Effector memory CD4-positive, alpha-beta T cell (primary cell): ENCODE measurements at places on chromosomes 13 and 19.

DNA sequence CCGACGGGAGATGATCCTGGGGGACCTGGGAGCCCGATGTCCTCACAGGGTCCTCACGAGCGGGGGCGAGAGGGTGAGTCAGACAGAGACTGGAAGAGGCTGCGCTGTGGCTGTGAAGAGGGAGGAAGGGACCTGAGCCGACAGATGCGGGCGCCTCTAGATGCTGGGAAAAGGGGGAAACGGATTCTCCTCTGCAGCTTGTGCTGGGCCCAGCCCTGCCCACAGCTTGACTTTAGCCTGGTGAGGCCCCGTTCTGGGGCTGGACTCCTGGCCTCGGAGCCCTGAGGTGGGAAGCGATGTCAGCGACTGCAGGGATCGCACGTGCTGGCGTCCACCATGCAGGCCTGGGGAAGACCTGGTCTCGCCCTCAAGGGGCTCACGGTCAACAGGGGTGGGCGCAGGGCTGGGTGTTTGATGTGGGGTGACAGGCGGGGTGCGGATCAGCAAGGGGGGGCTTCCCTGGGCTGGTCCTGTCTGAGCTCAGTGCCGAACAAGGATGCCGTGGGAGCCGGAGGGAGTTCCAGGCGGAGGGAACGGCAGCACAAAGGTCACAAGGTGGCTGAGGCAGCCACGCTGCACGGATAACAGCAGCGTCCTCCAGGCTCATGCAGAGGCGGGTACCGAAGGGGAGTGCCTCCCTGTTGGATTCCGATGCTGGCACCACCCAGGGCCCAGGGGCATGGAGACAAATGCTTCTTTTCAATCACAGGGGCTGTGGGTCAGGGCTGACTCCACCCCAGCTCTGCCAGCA, 31.8 kb downstream of the PIP5K1C start:
- H3K4me1 ChIP-seq = peaks cover 17% of the 10 kb centered on the region
- no peak for DNase-seq
- H3K27ac ChIP-seq = no peak overlapping the region
- H3K36me3 ChIP-seq = peaks cover 10% of the 10 kb centered on the region

DNA sequence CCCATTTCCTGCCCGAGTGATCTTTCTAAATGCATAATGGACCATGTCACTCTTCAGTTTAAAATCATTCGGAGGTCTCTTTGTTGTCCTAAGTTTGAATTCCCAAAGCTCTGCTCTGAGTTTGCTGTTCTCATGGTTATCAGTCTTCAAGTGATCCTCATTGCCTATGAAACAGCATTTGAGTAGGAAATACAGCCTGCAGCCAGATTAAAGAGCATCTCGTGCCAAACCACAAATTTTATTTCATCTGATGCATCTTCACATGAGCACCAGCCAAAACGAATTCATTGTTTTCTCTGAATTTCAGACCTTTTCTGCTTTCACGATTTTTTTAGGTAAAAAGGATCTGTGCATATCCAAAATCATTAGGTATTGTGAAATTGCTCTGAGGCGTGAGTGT, 299.6 kb downstream of the TDRD3 start:
- no peak for DNase-seq
- no peak overlapping the region for H3K27ac ChIP-seq

GRCh38 chr13:30222254-30222653, 85.1 kb downstream of the KATNAL1 start:
- H3K27ac ChIP-seq = no peak overlapping the region
- H3K4me1 ChIP-seq = no peaks in the 10 kb centered on the region
- no peaks in the 10 kb centered on the region for H3K27me3 ChIP-seq
- no peak for DNase-seq

- H3K4me3 ChIP-seq = no peak within 1 kb of the TSS
- no peak for DNase-seq
- peaks cover 12% of the 10 kb centered on the region for H3K4me1 ChIP-seq
- H3K27me3 ChIP-seq = no peaks in the 10 kb centered on the region
- no peaks in the 10 kb centered on the region for H3K36me3 ChIP-seq
These were observed at the start of gene ASPDH for GRCh38 chr19:50513746-50514345. Gene ASPDH (minus strand): TSS chr19:50513913. CDS start chr19:50513823, 90 bp downstream.

GRCh38 chr19:10694706-10695307, 6.4 kb upstream of the QTRT1 start:
- no peak for DNase-seq
- H3K27ac ChIP-seq = no peak overlapping the region
- H3K4me1 ChIP-seq = peaks cover 11% of the 10 kb centered on the region

DNA sequence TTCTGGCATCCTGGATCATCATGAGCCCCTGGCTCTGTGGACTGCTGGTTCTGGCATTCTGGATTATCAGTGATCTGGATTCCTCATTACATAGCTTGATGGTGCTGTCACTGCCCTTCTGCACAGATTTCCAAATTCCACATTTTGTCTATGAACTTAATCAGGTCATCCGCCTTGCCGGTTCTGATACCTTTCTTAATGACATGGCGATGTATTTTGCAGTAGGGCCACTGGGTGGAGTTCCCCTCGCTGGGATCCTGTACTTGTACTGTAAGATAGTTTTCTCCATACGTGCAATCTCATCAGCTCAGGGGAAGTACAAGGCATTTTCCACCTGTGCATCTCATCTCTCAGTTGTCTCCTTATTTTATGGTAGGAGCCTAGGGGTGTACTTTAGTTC, 24.4 kb upstream of the OR7C2 start:
- H3K4me1 ChIP-seq = no peaks in the 10 kb centered on the region
- no peaks in the 10 kb centered on the region for H3K36me3 ChIP-seq
- no peak for DNase-seq
- H3K4me3 ChIP-seq = no peak overlapping the region
- H3K27me3 ChIP-seq = no peaks in the 10 kb centered on the region

GRCh38 chr13:44300895-44301638, 72.6 kb upstream of the SERP2 start:
- H3K36me3 ChIP-seq = no peaks in the 10 kb centered on the region
- no peaks in the 10 kb centered on the region for H3K4me1 ChIP-seq
- H3K27me3 ChIP-seq = no peaks in the 10 kb centered on the region
- no peak for DNase-seq
- H3K27ac ChIP-seq = no peak overlapping the region

DNA sequence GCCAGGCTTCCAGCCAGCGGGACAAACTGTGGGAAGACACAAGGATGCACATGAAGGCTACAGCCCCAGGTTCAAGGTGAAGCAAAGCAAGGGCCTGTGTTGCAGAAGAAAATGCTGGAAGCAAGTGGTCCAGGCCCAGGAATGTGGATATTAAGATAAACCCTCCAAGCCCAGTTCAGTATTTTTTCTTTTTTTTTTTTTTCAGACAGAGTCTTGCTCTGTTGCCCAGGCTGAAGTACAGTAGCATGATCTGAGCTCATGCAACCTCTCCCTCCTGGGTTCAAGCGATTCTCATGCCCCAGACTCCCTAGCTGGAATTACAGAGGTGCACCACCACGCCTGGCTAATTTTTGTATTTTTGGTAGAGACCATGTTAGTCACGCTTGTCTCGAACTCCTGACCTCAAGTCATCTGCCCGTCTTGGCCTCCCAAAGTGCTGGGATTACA, 4.4 kb downstream of the PRDX2 start:
- no peaks in the 10 kb centered on the region for H3K27me3 ChIP-seq
- H3K36me3 ChIP-seq = peaks cover 14% of the 10 kb centered on the region
- H3K27ac ChIP-seq = no peak overlapping the region
- no peak for DNase-seq
- H3K4me1 ChIP-seq = peaks cover 45% of the 10 kb centered on the region

- H3K36me3 ChIP-seq = no peaks in the 10 kb centered on the region
- H3K27ac ChIP-seq = no peak overlapping the region
- no peak overlapping the region for H3K4me3 ChIP-seq
- H3K4me1 ChIP-seq = peaks cover 34% of the 10 kb centered on the region
- no peak for DNase-seq
- no peaks in the 10 kb centered on the region for H3K27me3 ChIP-seq
These were observed 3.3 kb downstream of the DOT1L start for GRCh38 chr19:2166741-2167738.

DNA sequence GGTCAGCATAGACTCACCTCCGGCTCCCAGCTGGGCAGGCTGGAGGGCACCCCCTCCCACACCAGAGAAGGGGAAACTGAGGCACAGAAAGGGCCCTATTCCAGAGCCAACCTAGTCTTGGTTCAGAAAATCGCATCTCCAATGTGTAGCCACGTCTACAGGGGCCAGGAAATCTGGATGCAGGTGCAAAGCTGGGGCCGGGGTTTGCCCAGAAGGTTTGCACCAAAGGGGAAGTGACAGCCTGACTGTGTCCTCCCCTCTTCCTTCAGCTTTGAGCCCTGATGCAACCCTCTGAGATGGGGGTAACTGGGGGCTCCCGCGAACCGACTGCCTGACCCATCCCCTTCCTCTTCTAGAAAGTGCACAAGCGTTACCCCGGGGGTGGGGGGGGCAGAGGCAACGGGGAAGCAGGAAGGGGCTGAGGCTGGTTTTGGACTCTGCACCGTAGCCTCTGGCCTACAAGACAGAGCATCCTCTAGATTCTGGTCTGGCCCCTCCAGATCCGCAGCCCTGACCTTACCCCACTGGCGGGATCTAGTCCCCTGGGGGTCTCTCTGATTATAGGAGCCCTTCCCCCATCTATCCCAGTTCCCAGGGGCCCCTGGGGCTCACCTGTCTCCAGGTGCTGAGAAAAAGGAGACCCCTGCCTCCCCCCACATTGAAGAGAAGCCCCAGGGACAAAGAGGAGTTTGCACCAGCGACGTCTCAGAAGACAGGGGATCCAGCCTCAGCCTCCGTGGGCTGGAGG, 1.1 kb upstream of the ONECUT3 start:
- H3K36me3 ChIP-seq = no peaks in the 10 kb centered on the region
- DNase-seq = no peak
- H3K27ac ChIP-seq = no peak overlapping the region
- peaks cover 47% of the 10 kb centered on the region for H3K4me1 ChIP-seq
- H3K27me3 ChIP-seq = peaks cover 78% of the 10 kb centered on the region

DNA sequence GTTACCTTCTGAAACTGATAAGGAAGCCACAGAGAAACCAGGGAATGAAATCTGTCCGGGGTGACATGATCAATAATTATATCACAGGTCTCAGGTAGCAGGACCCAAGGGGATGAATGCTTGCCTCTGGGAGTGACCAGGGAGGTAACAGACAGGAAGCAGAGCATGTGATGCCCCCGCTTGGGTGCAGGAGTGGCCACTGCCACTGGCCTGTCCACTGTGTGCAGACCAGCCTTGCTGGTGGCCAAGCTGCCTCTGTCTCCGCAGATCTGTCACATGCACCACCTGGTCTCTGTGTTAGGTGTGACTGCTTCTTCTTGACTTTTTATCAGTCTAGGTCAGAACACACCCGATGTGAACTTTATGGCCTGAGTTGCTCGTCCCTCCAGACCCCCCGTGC, 71.8 kb downstream of the PEPD start:
- no peaks in the 10 kb centered on the region for H3K27me3 ChIP-seq
- H3K36me3 ChIP-seq = no peaks in the 10 kb centered on the region
- DNase-seq = no peak
- H3K4me3 ChIP-seq = no peak overlapping the region

GRCh38 chr13:51156648-51157047, 45.6 kb upstream of the C13orf42 start:
- H3K27ac ChIP-seq = no peak overlapping the region
- DNase-seq = no peak
- H3K27me3 ChIP-seq = no peaks in the 10 kb centered on the region
- no peak overlapping the region for H3K4me3 ChIP-seq
- no peaks in the 10 kb centered on the region for H3K36me3 ChIP-seq

DNA sequence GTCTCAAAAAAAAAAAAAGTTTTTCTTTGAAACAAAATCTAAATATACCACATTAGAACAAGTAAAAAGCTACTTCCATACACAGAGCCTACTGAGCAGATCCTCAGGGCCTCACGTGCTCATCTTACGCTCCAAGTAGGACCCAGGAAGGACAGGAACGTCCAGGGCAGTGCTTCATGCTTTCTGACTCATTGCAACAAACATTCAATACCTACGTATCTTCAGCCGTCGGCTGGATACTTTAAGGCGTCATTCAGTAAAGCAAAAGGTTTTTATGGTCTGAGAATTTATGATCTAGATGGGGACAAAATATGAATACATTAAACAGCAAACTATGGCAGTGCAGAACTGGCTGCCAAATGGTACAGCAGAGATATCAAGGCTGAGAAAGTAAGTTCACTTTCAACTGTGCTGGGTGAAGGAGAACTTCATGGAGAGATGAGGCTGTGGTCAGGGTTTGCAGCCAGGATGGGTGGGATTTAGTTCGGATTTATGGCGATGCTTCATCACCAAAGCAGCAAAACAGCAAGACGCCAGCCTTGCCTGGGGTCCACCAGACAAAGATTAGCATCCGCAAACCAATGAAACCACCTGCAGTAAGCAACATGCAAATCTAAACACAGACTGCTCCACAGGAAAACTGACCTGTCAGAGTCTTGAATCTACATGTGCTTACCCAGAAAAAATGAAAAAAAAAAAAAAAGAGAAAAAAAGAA, 20.5 kb downstream of the CARS2 start:
- no peaks in the 10 kb centered on the region for H3K4me1 ChIP-seq
- no peak for DNase-seq
- no peaks in the 10 kb centered on the region for H3K27me3 ChIP-seq
